Effector CD8-positive, alpha-beta T cell (primary cell): ENCODE measurements at places on chromosomes 7 and 10.

DNA sequence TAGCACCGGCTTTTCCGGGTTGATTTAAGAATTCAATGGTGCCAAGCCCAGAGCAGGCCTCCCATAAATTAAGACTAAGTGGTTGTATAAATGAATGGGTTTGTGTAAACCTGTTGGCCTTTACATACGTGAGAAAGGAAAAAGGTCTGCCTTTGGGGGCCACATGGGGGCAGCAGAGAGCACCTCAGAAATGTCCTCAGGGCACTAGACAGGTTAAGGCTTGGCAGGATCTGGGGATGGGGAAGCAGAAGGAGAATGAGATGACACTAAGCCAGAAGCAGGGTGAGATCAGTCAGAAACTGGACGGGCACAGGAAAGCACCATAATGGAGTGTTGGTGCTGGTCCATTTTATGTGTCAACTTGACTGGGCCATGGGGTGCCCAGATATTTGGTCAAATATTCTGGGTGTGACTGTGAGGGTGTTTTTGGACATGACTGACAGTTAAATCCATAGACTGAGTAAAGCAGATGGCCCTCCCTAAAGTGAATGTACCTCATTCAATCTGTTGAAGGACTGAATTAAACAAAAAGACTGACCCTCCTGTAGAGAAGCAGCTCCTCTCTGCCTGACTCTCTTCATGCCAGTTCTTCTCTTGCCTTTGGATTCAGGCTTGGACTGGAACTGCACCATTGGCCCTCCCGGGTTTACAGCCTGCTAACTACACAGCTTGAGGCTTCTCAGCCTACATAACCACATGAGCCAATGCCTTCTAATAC is 58.9 kb downstream of the FRMPD2 start:
- DNase-seq: no peak

GRCh38 chr10:48194830-48195229 is 79.7 kb downstream of the FRMPD2 start:
- no peak for DNase-seq

GRCh38 chr7:147400925-147401324 is 1189.6 kb upstream of the C7orf33 start:
- no peak for DNase-seq

GRCh38 chr7:157442456-157442855 is 105.7 kb downstream of the DNAJB6 start:
- DNase-seq: no peak

GRCh38 chr10:6838118-6838517 is 258.0 kb upstream of the PRKCQ start:
- DNase-seq: no peak

DNA sequence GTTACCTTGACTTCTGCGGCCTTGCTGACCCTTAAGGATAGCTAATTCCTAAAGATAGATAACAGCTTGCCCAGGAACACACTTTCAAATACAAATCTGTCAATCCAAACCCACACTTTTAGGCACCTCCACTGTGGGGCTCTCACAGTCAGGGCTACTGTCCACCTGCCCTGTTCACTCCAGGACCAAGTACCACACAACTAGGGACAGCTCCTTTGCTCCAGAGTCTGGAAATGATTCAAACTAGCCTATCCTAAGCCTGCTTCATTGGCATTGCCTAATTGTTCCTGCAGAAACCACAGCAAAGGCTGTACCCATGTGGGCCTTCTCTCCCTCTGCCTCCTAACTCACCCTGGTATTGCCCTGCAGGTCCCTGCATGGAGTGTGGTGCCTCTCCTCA is 538.9 kb upstream of the IGFBP3 start:
- no peak for DNase-seq

DNA sequence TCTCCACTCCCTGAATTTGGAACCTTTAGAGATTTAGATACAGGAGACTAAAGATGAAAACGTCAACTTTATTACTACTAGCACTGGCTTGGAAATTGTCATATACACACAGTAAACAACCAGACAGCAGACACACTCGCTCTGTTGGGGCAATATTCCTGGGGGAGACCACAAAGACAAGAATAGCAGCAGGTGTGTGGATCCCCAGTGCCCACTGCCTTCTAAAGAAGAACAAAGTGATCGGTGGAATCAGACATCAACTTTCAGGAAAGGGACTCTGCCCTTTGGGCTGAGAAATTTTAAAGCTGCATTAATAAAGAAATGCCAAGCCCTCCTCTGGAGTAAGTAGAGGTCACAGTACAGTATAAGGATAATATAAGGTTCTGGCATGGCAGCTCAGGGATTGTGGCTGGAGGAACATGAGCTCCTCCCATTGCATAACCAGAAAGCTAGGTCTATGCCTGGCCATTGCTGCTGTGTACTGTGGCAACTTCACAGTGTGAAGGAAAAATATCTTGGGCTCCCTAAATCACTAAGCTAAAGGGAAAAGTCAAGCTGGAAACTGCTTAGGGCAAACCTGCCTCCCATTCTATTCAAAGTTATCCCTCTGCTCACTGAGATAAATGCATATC is 57.1 kb upstream of the ANKRD1 start:
- no peak for DNase-seq

- no peak for DNase-seq
Measured at GRCh38 chr10:101444058-101444898, 90.3 kb downstream of the BTRC start.

DNA sequence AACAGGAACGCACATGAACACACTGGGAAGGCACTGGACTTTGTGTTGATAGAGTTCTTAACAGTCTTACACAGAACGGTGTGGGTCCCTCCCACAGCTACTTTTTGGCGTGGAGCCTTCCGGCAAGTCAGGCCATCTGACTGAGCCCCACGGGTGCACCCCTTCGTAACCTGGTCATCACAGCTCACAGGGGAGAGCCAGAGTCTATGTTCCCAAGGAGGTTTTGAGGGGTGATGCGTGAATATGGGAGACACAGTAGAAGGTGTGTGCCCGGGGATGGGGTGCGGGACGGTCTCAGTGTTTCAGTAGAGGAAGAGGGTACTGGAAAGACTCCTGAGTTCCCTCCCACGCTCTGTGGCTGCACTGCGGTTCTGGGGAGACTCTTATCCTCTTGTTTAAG is 291.7 kb downstream of the DNAJB6 start:
- no peak for DNase-seq

GRCh38 chr10:89666138-89666537 is 21.1 kb upstream of the PANK1 start:
- DNase-seq: no peak
